ENCODE measurements at places on chromosomes 7 and 10.
A peak's percentile ranks its signal among the peaks of the same experiment; 100 is the strongest.

DNA sequence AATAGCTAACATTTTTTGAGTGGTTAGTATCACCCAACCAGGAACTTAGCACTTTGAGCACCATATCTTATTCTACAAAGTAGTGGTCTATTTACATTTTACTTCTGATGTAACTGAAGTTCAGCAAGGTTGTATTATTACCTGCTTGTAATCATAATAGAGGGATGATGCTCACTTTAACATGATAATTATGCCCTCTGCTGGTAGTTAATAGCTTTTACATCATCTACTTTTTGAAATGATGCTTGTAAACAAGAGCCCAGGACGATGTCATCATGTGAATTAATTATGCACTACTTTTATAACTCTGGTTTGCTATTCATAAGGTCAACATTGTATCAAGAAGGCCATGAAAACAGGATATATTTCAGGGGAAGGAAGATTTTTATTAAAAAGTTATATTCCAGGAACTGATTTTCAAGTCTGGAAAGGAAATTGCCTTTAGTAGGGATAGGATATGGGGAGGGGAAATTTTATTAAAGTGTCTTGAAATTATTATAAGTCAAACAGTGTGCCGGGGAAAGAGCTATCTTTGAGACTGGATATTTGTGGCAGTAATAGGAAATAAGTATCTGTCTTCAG, 80.3 kb upstream of the SCIN start:
- DNase-seq = no peak

- no peak for DNase-seq
These were observed 5.5 kb downstream of the WDR91 start for GRCh38 chr7:135205850-135206249.

DNA sequence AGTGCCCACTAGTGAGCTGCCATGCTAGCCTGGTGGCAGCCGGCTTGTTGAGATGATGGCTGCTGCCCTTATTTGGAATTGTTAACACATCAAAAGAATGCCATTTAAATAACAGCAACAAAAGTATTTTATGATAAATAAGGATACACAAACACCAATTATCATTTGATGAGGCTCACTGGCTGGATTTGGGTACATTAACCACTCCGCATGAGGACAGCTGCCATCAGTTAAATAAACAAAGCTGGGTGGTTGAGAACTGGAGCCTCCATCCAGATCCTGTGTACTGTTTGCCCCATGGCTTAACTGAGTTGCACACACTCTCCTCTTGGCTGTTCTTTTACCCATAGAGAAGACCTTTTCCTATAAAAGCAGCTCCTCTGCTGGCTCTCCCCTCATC, 103.8 kb downstream of the RGS10 start:
- no peak for DNase-seq

GRCh38 chr7:78571292-78571691, 772.7 kb downstream of the PHTF2 start:
- no peak for DNase-seq

DNA sequence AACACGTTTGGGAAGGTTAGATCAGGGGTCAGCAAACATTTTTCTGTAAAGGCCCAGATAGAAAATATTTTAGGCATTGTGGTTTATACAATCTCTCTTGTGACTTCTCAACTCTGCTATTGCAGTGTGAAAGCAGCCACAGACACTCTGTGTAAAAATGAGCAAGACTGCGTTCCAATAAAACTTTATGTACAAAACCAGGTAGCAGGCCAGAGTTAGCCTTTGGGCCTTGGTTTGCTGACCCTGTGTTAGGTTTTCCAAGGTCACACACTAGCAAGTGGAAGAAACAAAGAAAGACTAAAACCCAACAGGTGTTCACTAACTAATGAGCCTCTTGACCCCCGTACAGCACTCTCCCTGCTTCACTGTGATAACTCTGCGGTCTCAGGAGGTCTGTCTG, 14.9 kb upstream of the PAXIP1 start:
- no peak for DNase-seq

DNA sequence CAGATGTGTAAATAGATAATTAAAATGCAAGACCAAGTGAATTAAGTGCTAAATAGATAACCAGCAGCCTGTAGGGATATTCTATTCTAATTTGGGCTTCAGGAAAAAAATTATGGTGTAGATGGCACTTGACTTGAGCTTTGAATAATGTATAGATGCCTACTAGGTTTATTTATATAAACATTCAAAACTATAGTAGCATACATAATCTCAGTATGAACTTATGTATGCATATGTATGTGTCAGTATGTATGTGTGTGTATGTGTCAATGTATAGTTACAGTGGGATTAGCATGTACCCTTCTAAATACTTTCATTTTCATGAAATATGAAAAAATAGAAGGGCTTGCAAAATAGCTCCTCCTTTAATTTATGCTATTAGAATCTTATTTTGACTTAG, 207.3 kb upstream of the PPP1R3A start:
- DNase-seq = no peak

GRCh38 chr10:21296575-21297355, 228.7 kb downstream of the SKIDA1 start:
- DNase-seq = no peak

DNA sequence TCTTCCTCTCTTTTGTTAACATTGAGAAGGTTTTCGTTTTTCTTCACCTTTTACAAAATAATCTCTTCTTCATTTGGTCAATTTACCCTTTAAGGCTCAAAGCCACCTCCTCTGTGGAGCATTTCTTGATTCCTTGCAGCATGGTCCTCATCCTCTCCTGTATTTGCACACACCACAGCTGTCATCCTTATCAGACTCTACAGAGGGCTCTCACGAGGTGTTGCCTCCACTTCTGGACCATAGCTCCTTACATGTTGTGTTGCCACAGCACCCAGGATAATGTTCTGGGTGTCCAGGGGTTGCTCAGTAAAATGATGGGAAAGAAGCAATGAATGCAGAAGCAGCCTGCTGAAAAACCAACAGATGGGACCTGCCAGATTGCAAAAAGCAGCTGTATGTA, 192.8 kb downstream of the SH2D4B start:
- DNase-seq = no peak

GRCh38 chr7:47488201-47488968, 93.5 kb downstream of the TNS3 start:
- DNase-seq = no peak

GRCh38 chr10:49366460-49366859, 29.4 kb downstream of the DRGX start:
- no peak for DNase-seq

- no peak for DNase-seq
These were observed 2.7 kb upstream of the SYPL1 start for GRCh38 chr7:106114716-106115383.

- DNase-seq = no peak
These were observed 176.8 kb upstream of the TBX20 start for GRCh38 chr7:35430547-35431153.

- peak; percentile 30 for DNase-seq
These were observed 204.3 kb downstream of the CCDC7 start for GRCh38 chr10:32650246-32650655.

- DNase-seq = no peak
These were observed 36.8 kb downstream of the LRRC72 start for GRCh38 chr7:16563281-16564022.

- DNase-seq = no peak
These were observed 90.2 kb downstream of the SH3PXD2A start for GRCh38 chr10:103765168-103765567.

- DNase-seq = no peak
These were observed 20.3 kb upstream of the GNA12 start for GRCh38 chr7:2864204-2864985.

DNA sequence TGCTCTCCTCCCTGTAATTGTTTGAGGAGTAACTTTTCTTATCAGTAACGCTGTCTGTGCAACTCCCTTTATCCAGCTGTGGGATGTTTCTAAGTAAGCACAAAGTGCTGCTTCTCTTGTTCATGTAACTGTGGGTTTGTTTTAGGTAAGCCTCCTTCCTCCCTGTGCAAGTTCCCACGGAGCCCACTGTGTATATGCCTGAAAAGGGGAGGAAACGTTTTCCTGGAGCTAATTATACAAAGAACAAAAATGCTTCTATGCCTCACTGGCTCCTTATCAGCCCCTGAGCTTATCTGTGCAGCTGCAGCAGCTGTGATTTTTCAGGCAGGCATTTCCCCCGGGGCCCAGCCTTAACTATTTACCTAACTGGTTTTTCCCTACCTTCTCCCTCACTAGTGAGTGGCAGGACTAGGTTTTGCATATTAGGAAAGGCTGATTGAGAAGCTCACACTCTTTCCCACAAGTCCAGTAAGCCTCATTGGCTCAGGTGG, 593.4 kb upstream of the GHITM start:
- peak; percentile 64 for DNase-seq

DNA sequence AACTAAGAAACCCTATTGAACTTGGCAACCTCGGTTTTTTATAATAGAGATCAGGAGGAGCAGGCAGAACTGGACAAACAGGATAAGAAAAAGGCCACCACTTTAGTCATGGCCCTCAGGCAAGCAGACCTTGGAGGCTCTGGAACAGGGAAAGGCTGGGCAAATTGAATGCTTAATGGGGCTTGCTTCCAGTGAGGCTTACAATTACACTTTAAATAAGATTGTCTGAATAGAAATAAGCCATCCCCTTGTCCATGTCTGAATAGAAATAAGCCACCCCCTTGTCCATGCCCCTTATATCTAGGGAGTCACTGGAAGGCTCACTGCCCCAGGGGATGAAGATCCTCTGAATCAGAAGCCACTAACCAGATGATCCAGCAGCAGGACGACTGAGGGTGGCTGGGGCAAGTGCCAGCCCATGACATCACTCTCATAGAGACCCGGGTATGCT, 40.6 kb downstream of the AKR1B15 start:
- DNase-seq = no peak

GRCh38 chr7:100119072-100119969, at the start of the genes CNPY4 and TAF6:
CNPY4 (plus strand) TSS chr7:100119634; CDS start chr7:100119745, 111 bp downstream.
TAF6 (minus strand) TSS chr7:100119358; CDS start chr7:100114209, 5,149 bp downstream.
- peak; percentile 80 for DNase-seq

- DNase-seq = no peak
These were observed 24.9 kb downstream of the PLEKHA8 start for GRCh38 chr7:30053068-30053467.

- DNase-seq = no peak
These were observed 31.1 kb upstream of the SLF2 start for GRCh38 chr10:100881556-100882213.

DNA sequence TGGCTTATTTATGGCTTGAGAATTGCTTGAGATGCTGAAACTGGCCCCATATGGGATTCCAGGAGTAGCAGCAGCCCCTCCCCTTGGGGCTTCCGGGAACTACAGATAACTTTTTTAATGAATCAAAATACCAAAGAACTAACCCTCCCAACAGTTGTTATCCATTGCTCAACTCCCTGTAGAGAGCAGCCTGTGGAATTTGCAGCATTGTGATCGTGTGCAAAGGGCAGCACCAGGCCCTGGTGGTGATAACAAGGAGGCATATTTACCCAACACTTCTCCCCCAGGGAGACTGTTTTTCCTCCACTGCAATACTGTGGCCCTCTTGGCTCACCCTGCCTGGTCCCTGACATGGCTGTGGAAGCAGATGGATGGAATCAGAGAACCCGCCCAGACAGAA, 196.2 kb downstream of the PLXNA4 start:
- no peak for DNase-seq

DNA sequence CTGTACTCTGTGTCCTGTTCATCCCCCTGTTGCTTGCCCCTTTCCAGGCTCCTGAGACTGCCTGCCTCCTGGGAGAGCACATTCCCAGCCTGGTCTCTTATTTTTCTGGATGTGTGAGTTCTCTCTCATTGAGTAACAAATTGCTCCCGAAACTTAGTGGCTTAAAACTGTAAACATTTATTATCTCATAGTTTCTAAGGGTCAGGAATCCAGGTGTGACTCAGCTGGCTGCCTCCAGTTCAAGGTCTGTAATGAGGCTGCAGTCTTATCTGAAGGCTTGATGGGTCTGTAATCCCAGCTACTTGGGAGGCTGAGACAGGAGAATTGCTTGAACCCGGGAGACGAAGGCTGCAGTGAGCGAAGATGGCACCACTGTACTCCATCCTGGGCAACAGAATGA, 53.6 kb upstream of the PRR15 start:
- no peak for DNase-seq

DNA sequence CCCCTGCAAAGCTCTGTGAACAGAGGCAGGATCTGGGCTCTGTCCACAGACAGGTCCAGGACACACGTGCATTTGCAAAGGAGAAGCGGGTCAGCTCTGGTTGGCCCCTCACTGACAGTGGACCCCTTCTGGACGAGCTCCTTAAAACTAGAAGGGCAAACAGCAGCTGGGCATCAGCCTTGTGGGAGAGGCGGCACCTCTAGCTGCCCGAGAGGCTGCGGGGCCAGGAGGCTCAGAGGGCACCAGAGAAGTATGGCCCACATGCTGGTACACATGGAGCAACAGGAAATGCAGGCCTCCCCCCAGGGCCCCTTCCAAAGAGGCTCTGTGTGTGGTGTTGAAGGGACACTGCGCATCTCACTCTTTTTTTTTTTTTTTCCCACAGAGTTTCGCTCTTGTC, 233.0 kb upstream of the TCERG1L start:
- DNase-seq = no peak

- DNase-seq = peak; percentile 43
These were observed 65.6 kb upstream of the PDGFA start for GRCh38 chr7:585229-585711.

DNA sequence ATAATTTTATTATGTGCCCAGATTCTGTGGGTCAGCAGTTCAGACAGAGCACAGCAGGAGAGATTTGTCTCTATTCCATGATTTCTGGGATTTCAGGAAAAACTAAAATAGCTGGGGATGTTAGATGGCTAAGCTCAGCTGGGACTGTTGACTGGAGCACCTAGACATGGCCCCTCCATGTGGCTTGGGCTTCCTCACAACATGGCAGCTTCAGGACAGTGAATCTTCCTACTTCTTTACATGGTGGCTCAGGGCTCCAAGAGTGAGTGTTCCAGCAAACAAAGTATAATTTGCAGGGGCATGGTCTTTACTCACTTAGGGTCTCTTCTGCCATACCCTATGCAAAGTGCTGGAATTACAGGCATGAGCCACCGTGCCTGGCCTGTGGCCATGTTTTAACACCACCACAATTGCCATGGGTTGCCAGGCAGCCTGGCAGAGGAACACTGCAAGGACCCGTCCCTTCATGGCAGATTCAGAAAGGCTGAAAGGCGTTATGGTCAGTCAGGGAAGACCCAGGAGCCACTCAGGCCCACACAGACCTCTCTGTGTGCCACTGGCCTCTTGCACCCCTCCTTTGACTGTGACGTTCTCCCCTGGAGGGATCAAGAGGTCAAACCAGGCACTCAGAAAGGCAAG, 50.8 kb upstream of the ZMIZ1 start:
- DNase-seq = no peak

DNA sequence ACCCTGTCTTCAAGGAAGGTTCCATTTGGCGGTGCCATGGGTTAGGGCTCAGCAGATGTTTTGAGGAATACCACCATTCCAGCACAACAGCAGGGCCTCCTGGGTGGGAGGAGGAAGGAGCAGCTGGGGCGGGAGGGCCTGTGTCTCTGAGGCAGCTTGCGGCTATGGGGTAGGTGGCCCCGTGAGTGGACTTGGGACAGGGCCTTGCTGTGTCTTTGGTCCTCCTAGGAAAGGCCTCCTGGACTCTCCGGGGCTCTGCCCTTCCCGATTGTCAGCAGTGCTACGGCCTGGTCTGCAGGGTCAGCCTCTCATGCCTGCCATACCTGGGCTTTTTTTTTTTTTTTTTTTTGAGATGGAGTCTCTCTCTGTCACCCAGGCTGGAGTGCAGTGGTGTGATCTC, 96.7 kb downstream of the PAXIP1 start:
- DNase-seq = no peak

GRCh38 chr10:132892004-132892403, 50.4 kb downstream of the CFAP46 start:
- no peak for DNase-seq

Measured in GM12878 (cell line).